GM06990 (cell line): ENCODE measurements at places on chromosomes 3 and 15.

DNA sequence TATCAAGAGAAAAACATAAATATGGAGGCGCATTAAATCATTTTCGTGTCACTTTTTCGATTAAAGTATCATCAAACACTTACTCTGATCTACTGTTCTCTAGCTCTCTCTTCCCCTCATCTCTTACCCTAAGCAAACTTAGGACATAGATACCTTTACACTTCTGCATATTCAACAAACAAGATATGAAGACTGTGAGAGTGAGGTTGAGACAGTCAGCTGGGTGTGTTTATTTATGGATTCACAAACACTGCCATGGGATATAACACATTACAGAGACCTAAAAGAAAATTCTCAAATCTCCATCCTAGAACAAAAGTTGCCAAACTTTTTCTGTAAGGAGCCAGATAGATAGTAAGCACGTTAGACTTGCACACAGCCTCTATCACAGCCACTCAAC, 85.2 kb upstream of the ZNF385D start:
- DNase-seq: no peak

DNA sequence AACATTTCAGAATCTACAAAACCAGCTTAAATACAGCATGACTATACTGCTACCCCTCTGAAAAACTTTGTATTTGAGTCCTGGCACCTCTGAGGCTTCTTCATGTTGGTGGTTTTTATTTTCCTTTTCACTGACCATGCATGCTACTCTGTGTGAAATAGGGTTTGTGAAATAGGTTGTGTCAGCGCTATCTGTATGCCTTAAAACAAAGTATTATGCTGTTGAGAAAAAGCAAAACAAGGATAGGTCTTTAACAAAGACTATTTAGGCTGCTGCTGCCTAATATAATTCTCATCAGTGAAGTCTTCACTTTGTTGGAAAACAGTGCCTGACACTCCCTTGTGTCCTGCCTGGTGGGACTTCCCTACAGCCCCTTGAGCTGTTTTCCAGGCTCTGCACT, 28.7 kb upstream of the TRAK1 start:
- DNase-seq: no peak

GRCh38 chr3:69014022-69014580, 617 bp upstream of the EOGT start:
- no peak for DNase-seq

- no peak for DNase-seq
Measured at GRCh38 chr3:124496061-124496460, 234.2 kb upstream of the UMPS start.

DNA sequence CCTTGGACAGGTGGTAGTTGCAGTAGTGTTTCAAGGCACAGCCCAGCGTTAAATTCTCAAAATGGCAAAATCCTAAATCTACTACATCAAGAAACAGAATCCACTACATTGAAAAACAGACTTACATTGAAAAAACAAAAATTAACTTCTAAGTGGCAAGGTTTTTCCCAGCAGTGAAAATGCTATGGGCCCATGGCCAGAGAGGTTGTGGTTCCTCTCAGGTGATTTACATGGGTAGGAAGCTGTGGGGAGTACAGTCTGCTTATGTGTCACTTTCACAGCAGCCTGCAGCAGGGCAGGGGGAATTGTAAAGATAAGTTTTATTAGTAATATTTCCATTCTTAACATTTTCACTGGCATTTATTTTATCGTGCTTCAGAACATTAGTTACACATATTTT, 24.9 kb downstream of the TTC14 start:
- DNase-seq: no peak

DNA sequence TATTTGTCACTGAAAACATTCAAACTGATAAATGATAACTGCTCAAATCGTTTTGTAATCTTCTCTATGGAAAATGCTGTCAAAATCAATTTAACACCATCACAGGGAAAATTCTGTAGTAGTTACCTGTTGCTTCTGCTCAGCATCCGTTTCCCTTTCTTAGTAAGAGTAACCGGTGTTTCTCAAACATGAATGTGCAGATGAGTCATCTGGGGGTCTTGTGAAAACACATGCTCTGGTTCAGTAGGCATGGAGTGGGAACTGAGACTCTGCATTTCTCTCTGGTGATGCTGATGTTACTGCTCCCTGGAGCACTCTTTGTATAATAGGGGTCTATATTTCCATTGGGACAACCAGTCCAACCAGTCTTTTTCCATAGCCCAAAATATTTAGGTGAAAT, 145.1 kb downstream of the SEMA6D start:
- peak; percentile 26 for DNase-seq
